ENCODE measurements at places on chromosomes 7 and 10.

DNA sequence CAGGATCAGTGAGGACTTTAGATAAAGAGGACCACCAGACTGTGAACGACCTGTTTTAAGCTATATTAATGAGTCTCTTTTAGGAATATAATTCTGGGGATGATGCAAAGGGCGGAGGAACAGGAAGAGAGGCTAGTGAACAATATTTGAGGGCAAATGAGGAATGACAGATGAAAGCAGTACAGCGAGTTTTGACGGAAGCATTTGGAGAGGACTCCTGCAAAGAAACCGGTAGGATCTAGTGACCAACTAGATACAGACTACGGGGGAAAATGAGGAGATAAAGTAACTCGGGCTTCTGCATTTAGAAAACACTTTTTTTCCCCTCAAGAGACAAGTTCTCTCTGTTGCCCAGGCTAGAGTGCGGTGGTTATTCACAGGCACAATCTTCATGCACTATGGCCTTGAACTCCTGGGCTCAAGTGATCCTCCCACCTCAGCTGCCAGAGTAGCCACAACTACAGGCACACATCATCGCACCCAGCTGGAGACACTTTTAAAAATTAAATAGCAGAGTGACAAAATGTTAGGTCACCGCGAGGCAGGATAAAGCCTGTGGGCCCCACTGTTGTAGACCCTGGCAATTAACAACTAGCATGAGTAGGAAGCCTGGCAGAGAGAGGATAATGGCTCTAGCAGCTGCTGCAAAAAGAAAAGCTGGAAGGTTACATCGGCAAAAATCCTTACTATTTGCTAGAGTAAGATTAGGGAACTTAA, 143.2 kb downstream of the SRPK2 start:
- DNase-seq, result no peak

GRCh38 chr10:8133146-8133545, 78.7 kb downstream of the GATA3 start:
- no peak for DNase-seq

DNA sequence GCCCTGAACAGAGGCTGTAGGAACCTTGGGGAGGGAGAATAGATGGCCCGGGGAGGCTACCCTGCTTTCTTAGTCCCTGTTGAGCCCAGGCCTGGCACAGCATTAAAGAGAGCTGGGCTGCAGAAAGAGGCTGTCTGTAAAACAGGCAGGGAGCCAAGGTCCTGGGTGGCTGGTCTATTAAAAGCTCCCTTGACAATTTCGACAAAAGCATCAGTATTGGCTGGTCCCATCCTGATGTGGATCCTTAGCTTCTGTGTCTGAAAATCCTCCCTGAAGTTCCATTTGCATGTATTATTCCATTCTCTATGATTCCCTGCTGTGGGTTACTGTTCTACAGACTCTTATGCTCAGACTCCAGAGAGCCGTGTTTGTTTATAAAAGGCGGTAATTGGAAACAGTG, 158.5 kb downstream of the GALNT17 start:
- DNase-seq, result no peak

DNA sequence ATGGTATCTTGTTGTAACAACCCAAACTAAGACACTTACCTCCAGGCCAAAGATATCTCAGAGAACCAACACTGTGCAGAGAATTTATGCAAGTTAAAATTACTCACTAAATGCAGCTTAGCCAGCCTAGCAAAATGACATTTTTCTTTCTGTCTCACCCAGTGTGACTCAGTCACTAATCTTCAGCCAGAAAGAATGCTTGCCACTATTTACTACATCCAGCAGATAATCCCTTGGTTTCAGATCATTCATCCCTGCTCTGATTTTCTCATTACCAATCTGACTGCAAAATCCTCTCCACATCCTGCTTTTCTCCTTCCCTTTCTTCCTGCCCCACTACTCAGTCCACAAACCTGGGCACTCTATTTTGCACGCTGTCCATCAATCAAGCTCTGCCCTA, 93.5 kb upstream of the NEBL start:
- DNase-seq, result no peak

DNA sequence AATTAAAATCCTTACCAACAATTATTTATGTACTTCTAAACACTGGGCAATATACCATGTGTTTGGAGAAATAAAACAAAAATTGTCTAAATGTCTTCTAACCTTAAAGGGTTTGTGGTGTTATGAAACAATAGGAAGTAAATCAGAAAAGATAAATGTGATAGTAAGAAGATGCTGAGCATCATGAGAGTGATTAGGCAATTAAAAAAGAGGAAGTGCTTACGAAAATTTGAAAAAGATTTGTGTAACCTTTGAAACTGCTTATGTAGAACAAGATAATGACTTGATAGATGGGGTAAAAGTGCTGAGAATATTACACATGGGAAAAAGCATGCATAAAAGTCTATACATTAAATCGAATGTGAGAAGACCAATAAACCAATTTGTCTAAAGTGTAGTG, 573.4 kb upstream of the CNTNAP2 start:
- no peak for DNase-seq

DNA sequence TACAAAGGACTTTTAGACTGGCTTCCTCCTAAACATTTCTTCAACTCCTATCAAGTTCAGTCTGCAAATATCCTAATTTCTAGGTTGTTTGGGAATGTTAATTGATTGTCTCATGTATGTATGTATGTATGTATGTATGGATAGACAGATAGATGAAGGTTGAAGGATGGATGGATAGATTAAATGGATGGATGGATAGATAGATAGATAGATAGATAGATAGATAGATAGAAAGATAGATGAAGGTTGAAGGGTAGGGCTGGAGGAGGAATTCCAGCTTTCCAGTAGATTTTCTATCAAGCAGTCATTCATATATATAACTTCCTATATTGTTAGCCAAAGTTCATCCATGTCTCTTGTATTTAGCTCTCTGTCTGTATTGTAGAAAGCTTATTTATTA, 85.8 kb downstream of the KAT6B start:
- no peak for DNase-seq

DNA sequence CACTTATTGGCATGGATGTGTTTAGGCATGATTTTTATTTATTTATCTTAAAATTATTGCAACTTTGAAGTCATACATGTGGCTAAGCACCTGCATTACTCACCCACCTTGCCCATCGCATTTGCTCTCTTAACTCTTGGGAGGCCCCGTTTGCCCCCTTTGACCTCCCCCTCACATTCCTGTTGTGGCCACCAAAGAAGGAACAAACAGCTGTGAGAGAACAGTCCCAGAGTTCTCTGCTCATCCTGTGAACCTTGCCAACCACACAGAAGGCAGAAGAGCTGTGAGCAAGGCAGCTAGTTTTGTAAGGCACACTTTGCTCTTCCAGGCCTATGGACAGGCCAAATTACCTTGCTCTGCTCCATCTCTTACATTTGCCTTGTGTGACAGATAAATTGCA, 23.6 kb upstream of the FGL2 start:
- no peak for DNase-seq

DNA sequence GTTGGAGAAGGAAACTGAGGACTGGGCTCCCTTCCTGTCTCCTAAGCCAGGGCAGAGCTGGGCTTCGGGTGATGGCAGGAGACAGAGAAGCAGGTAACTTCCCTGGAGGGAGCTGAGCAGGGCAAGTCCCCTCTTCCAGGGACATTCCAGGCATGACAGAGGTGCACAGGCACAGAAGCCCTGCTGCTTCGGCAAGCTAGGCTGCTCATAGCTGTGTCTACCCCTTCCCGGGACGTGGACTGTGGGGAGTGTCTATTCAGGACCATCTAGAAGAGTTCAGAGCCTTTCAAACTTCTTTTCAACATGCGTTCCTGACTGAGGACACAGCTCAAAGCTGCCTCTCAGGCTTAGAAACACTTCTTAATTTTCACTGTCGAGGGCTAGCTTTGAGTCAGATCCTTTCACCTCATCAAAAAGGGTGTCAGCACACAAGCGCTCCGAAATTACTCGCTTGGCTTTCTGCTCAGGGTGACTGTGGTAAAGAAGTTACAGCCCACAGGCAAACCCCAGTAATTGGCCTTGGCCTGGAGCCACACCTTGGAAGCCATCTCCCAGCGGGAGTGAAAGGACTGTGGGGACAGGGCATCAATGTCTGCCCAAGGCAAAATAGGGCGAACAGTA, 63.7 kb upstream of the STEAP1B start:
- DNase-seq, result no peak

DNA sequence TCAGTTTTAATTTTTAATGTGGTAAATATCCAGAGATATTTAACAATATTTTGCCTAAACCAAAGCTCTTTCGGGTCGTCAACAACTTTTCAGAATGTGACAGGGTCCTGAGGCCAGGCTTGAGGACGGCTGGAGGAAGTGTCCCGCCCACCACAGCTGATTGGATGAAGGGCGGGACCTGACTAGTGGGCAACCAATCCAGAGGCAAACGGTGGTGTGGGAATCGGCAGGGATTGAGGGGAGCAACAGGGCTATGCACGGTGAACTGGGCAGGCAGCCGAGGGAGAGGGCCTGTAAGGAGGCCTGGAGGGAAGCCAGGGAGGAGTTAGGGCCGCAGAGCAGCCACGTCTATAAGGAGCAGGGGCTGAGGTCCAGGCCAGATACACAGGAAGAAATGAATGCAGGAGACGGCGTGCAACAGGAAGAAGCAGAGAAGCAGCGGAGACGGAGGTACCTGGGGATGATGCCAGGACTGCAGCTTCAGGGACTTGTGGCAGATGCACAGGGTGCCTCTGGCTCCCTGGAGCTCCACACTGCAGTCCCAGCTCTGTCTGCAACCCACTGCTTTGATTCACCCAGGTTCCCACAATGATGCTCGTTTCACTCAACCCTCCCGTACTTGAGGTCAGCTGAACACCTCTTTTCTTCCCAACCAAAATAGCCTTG, 46.1 kb upstream of the ZMIZ1 start:
- no peak for DNase-seq

DNA sequence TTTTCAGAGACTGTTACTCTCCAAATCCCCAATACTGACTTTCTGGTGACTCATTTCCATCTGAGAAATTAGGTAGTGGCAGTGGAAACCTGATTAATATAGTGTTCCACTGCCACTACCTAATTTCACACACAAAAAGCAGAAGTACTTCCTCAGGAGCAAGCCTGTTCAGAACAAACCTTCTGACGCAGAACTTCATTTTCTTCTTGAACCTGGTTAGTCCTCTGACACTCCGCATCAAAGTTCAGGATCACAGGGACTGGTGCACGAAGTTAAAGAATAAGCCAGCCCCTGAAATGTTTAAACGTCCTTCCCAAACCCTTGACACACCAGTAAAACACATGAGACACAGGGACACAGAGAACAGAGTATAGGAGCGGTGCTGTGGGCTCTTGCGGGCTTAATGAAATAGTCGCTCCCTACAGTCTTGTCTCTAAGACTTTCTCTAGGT, 4.4 kb downstream of the WDR91 start:
- no peak for DNase-seq

DNA sequence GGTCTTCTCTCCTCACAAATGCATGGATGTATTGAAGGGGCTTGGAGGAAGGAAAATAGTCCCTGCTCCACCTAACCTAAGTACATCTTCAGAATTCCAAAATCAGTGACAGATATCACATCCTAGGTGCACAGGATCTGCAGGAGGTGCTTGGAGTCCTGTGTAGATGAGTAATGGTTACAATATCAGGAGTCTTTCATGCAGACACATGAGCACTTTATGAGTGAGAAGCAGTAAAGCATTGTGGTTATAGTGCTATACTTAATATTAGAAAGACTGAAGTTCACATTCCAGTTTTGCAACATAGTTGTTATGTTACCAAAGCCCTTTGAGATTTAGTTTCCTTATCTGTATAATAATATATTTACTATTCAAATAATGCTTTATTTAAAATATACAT, 516.7 kb downstream of the NEBL start:
- DNase-seq, result no peak

DNA sequence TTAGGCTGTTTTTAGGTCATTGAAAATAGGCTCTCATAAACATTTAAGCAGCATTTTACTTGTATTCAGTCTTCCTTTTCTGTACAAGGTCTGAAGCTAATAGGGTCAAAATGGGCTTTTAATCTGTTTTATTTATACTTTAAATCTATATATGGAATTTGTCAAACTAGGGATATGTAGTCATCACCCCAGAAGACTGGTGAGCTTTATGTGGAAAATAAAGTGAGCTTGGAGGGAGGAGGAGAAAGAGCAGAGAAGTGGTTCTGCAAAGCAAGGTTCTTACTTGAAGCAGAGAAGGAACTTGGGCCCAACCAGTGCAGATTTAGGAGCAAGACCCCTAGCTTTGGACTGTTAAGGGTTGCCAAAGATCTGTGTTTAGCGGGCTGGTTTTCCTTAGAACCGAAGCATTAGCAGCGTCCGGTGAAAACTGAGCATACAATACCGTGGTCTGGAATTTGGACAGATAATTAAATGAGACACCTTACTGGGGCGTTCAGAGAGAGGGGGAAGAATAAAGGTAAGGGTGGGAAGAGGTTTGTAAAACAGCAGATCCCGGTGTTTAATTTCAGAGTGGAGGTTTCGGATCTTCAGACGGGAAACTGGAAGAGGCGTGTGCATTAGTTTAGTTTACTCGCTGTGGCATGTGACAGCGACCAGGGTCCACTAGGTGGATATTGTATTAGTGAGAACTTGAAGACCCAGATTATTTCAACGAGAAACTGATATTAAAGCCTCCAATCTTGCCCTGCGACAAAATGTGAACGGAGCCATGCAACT, 2.4 kb downstream of the BAMBI start:
- no peak for DNase-seq

- DNase-seq, result no peak
Observed at GRCh38 chr7:50766849-50767207, 15.9 kb downstream of the GRB10 start.

DNA sequence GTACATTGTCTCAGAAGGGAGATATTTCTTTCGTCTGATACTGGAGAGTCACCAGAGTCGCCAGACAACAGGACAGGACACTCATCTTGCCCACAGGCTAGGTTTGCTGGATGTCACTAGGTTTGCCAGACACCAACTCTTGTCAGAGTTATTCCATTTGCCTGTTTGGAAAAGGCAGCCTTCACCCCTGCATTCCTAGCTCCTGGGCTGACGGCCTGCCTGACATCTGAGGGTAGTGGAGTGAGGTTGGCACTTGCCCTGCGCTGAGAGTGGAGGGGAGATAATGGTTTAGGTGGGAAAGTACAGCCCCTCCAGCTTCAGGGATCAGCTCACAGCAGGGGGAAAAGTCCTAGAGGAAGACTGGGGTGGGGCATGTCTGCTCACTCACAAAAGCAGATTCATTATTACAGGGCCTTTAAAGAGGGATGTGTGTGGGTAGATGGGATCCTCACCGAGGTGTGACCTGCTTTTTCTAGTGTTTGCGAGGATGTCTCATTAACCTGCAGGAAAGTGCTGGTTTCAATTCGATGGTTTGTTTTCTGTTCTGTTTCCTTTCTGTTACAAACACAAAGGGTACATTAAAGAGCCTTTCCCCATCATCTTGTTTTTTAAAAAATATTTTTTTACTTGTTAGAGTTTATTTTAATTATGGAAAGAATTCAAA, 79.3 kb upstream of the TNS3 start:
- no peak for DNase-seq

GRCh38 chr10:129546106-129546505, 79.1 kb downstream of the MGMT start:
- no peak for DNase-seq

GRCh38 chr10:124472071-124472470, 10.4 kb downstream of the LHPP start:
- no peak for DNase-seq

- no peak for DNase-seq
Observed at GRCh38 chr10:23384364-23384763, 39.8 kb upstream of the C10orf67 start.

- DNase-seq, result no peak
Observed at GRCh38 chr10:56624082-56624481, 263.0 kb upstream of the ZWINT start.

Data from stimulated activated CD8-positive, alpha-beta memory T cell treated with anti-CD3 and anti-CD28 coated beads, Interleukin-15, amount 100 ng/mL, for 24 hours (primary cell).